ENCODE measurements at places on chromosomes 16 and 17.

- DNase-seq, result peak; percentile 92
These were observed at the start of gene UNC119 for GRCh38 chr17:28552176-28552999. TSS of gene UNC119 (minus strand) at chr17:28552624. CDS start at chr17:28552557, 67 bp downstream.

- no peak for DNase-seq
These were observed 666 bp upstream of the METTL9 start for GRCh38 chr16:21598701-21599121.

- no peak for DNase-seq
These were observed 6.7 kb upstream of the MPP3 start for GRCh38 chr17:43839670-43840108.

DNA sequence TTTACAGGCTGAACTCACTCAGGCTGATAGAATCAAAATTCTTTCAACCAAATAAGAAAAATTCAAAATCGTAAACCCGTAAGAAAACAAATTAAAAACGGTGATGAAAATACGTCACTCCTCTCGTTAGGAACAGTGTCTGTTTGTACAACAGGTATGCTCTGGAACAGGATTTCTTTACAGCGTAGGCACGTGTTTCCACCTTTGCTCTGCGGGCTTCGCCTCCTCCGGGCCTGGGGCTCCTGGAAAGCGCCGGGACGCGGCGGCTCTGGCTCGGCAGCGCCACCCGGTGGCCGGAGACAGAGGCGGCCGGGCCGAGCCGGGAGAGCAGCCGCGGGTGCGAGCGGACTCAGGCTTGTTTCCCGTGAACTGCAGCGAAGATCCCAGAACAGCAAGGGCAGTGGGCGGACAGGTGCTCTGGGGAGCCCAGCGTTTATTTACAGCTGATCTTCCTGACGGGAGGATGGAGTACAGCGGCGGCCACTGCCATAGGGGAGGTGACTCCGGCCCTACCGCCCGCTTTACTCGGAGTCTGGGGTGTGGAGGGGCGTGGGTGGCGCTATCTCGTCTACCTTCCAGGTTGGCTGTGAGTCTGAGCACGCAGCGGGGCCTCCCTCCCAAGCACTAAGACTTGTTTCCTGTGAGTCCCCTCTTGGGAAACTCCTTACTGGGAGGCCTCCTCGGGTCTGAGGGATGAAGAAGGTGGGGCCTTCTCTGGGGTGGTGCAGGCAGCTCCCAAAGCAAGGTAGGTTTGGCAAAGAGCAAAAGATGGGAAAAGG lies 40.5 kb upstream of the ATP2A3 start:
- DNase-seq, result peak; percentile 82

GRCh38 chr16:76294396-76295214 lies 17.4 kb downstream of the CNTNAP4 start:
- DNase-seq, result no peak

GRCh38 chr17:38428112-38428642 lies at the start of gene ARHGAP23:
TSS of gene ARHGAP23 (plus strand) at chr17:38428464. CDS start at chr17:38428486, 22 bp downstream.
- DNase-seq, result peak; percentile 79

DNA sequence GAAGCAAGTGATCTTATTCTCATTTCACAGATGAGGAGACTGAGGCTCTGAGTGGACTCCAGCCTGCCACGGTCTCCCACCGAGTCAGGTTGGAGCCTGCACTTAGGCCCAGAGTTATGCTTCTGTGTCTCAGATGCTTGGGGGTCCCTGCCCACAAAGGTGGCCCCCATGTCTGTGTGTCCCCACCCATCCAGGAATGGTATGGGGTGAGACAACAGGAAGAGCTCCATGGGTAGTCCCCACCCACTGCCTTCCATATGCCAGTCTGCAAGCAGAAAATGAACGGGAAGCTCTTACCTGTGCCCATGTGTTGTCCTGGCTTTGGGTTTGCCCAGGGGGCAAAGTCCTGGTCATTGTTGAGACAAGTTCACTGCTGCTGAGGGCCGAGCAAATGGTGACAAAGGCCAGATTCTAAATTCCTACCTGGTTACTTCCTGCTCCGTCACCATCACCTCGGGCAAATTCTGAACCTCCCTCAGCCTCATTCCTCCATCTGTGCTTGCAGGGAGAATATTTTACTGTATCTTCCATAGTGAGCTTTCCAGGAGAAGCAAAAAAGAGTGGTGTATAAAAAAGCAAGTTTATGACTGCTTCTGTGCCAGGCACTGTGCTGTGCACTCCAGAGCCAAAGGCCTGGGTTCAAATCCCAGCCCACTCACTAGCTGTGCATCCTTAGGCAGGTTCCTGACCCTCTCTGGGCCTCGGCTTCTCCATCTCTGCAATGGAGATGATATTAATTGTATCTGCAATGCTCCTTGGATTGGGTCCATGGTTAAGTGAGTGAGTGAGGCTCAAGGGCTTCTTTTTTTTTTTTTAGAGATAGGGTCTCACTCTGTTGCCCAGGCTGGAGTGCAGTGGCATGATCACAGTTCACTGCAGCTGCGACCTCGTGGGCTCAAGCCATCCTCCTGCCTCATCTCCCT lies 9.3 kb downstream of the IL4R start:
- DNase-seq, result peak; percentile 31

GRCh38 chr16:85770741-85771140 lies 19.8 kb upstream of the C16orf74 start:
- no peak for DNase-seq
